Activated T-helper 9 cell treated with anti-CD3 and anti-CD28 coated beads, Interleukin-2, amount 50 U/mL, for 16 hours (primary cell): ENCODE measurements at places on chromosomes 3 and 15.

- DNase-seq, result no peak
Observed at GRCh38 chr3:101244212-101244575, 76.2 kb downstream of the IMPG2 start.

DNA sequence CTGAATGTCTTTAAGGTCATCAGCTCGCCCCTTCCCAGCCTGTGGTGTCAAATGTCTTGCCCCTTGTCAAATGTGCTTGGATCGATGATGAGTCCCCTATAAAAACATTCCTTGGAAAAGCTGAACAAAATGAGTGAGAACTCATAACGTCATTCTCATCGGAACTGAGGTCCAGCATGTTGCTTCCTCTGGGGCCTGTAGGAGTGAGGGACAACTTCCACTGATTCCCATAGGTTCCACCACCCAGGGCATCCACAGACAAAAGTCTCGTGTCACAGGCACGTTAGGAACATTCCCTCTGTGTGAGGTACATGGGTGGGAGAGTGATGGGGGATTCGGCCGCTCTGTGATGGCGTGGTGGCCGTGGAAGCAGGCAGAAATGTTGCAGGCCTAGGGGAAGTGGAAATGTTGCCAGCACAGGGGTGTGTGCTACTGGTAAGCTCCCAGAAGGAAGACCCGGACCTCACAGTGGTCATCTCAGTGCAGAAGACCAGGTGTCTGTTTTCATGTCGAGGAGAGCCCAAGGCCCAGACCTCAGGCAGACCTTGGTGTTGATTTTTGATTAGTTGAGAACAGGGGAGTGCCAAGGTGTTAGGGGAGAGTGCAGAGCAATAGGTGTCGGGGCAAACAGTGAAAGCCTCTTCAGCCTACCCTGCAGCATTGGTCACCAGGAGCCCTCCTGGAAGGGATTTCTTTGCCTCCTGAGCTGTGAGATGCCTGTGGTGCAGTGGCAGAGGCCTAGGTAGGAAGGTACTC is 96.8 kb downstream of the SNRPN start:
- DNase-seq, result no peak

DNA sequence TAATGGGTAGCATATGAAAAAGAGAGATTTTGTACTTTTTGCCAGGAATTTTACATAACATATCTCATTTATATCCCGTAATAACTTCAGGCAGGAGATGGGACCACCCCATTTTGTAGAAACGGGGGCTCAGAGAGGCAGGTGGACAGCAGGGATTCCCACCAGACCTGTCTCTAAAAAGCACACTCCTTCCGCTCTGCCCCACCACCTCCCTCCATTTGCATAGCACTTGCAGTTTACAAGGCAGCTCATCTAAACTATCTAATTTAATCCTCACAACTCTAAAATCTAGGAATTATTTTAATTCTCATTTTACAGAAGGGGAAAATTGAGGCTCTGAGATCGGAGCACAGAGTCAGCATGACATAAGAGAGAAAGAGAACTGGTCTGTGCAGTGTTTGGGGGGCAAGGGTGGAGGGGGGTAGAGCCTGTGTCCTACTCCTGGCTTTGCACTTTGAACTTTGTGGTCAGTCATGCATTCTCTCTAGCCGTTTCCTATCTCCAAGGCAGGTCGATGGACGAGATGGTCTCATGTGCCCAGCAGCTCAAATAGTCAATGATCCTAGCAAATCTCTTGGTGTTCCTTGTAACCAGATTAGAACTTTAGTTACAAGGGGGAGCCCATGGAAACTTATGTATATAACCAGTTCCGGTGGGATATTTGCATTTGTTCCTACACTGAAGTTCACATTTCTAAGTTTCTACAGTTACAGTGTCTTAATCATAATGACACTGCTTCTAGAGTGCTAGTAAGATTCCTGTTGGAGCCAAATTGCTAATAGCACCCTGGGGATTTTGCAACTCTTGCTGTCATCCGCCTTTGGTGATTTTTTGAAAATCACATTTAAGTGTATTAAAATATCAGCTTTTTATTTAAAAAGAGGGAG is 18.6 kb downstream of the CRYGS start:
- DNase-seq, result no peak

DNA sequence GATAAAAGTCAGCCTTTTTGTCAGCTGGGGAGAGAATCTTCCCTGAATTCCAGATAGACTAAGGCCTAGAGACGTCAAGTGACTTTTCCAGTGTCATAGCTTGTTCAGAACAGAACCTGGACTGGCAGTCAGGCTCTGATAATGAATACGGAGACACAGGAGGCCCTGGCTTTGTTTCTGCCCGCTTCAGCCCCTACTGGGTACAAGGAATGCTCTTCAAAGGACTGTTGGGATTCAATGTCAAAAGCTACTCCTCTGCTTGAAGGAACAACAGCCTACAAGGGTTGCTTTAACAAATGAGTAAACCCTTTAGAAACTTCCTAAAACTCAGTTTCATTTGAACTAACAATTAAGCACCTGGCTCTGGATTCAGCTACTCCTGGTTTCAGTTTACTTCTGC is 412.3 kb downstream of the OXSM start:
- no peak for DNase-seq

DNA sequence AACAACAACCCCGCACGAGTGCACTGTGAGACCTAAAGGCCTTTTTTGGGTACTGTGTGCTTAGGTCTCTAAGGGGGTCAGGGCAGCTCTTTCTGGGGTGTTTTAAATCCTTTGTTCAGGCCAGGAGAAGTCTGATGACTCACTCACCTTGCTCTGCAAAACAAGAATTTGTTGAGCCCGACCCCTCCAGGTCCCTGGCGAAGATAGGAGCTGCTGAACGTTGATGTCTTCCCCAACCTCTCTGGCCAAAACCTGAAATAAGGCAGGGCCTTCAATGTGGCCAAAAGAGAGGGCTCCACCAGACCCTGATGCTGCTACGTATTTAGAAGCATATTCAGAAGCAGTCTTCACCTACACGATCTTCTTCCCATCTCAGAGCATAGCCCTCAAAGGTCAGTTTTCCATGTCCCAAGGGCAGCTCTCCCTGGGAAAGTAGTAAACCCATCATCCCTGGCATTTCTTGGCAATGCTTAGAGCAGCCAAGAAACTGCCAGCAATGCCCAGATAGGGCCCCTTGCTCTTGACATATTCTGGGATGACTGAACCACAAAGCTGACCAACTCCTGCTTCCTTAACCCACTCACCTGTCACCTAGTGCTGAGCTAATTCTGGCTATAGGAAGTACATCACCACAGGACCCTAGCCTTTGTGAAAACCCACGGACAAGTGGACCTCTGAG is 27.1 kb downstream of the CCDC13 start:
- DNase-seq, result no peak

DNA sequence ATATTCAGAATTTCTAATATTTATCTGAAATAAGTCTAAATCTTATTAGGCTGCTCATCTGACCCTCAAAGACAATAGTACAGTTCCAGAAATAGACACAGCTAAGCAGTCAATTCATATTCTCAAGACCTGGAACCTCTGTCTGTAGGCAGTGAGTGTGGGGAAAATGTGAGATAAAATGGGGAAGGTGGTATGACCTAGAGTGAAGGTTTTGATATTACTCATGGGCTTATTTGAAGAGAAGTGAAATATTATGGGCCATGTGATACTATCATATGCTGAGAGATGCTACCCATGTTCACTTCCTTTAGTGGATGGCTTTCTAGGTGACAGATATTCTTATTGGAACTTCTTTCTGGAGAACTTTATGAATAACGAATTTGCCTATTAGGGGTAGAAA is 33.5 kb downstream of the TGFBR2 start:
- no peak for DNase-seq

DNA sequence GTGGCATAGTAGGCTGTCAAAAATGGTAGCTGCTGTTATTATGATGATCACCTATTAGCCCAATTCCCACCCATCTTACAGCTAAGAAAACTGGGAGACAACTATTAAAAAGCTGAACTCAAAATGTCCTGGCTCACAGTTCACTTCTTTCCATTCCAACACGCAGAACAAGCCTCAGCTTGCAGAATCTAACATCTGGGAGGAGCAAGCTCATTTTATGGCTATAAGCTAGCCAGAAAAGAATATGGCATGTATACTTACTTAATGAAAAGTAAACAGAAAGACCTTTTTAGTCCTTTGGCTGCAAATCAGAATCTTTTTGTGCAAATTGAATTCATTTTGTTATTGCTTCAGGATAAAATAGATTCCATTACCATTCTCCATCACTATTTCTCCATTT is 34.8 kb upstream of the CFAP20DC start:
- no peak for DNase-seq

GRCh38 chr3:95319921-95320494 is 1257.1 kb downstream of the NSUN3 start:
- no peak for DNase-seq

DNA sequence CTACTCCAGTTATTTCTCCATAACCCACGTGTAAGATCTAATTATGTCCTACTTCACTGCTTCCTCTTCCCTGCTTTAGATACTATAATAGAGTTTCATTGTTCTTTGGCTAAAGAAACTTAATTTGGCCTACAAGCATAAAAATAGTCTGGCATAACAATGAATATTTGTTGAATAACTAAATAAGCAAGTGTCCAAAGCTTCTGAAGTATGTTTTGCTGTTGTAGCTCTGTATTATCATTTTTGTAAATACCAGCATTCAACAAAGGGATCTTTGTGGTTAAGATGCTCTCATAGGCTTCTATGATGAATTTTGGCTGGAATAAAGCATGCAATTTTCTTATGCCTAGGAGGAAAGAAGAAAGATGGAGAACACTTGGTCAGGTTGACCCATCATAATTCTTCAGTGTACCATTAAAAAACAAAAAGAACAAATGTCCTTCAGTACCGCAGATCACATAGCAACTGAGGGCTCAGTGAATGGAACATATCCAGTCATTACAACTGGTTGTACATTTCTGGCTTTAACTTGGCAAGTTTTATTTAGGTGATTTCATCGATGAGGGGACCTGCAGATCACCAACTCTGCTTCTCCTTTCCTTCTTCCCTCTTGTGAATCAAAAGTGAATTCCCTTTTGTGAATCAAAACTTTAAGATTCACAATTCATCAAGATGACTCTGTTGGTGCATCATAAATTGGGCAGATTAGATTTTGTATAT is 465.9 kb upstream of the TGFBR2 start:
- DNase-seq, result no peak

DNA sequence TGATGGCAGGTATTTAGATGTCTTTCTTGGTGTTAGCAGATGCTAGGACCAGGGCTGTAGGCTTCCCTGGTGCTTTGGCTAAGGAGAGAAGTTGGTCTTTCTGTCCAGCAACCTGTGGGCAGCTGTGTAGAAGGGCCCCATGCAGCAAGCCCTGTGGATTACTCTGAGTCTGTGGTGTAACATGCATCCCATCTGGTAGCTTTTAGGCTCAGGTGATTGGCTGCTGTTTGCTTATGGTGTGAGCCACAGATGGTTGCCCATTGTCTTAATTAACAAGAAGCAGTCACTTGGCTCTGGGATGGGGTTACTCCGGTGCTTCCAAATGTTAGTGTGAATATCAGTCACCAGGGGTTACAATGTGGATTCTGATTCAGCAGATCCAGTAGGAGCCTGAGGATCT is 368.6 kb upstream of the C2CD4B start:
- DNase-seq, result no peak

DNA sequence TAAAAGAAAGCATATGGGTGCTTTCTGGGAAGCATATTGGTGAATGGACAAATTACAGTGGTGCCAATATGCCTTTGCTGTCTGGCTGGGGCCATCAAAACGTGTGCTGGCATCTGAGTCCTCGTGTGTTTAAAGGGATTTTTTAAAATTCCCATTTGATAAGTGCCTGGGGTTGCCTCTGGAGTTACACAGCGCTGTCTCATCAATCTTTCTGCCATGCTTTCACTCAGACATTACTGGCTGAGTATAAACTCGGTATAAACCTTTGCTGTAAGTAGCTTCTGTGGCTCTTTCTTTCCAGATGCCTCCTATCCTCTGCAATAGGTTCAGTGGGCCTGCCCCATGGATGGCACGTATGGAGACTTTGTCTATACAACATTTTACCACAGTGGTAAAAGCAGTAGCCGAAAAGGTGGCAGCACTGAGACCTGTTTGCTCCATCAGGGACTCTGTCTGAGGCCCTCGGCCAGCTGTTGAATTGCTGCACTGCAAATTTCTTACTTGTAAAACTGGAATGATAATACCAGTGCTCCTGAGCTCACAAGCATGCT is 195.5 kb downstream of the LPP start:
- DNase-seq, result no peak

- DNase-seq, result no peak
Observed at GRCh38 chr3:13509059-13509815, 29.1 kb downstream of the HDAC11 start.

DNA sequence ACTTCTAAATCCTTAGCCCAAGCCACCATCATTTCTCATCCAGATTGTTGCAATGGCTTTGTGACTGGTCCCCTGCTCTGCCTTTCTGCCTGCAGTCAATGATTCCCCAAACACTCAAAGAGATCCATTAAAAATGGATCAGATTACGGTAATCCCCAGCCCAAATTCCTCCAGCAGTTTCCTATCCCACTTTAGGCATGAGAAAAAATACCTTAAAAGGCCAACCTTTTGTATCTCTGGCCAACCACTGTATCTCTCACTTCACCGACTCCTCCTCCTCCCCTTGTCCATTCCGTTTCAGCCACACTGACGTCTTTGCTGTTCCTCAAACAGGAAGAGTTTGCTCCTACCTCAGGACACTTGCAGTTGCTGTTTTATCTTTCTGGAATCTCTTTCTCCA is 20.9 kb upstream of the IL1RAP start:
- no peak for DNase-seq

DNA sequence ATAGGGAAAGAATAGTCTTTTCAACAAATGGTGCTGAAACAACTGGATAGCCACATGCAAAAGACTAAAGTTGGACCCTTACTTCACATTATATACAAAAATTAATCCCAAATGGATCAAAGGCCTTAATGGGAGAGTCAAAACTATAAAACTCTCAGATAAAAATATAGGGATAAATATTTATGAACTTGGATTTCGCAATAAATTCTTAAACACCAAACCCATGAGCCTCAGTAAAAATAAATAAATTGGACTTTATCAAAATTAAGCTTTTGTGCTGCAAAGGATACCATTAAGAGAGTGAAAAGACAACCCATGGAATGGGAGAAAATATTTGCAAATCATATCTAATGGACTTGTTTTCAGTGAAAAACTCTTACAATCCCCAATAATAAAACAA is 18.7 kb upstream of the TOP2B start:
- no peak for DNase-seq

DNA sequence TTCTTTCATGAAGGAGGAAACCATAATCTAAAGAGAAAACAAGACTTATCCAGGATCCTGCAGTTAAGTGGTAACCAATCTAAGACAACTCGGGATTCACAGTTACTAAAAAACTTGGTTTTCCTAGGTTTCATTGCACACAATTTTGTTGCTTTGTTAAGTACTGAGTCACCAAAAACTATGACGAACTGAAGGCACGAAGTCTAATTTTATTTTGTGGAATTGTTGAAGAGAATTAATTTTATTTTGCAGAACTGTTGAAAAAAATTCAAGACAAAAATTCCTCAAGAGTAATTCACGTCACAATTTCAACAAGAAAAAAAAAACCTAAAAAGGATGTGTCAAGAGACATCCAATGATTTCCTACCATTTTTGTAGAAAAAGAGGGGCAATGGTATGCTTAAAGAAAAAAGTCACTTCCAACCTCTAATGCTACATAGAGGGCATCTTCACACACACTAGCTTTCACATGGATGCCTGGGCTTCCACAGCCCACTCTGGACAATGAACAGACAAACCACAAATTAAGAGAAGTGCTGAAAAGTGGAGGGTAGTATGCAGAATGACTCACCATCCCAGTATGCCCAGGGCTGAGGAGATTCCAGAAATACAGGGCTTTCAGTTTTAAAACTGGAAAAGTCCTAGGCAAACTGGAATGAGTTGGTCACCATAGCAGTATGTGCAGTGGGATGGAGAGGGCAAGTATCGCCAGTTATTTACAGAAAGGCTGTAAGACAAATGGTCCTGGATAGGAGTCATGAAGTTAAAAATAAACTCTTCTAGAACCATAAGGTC is 29.2 kb downstream of the PLOD2 start:
- DNase-seq, result no peak
